Left lung (tissue), 14 donors: ENCODE measurements at places on chromosomes 2 and 18. TPM values are rescaled to one million over a fixed set of nuclear protein-coding genes. Genes with fewer than 3 reads are reported as not detected.

The TUBA4A gene
- polyA plus RNA-seq = 32.9 TPM

The KLHL41 gene
- polyA plus RNA-seq = 1.2 TPM

The KCNG2 gene
- 0.38 TPM for polyA plus RNA-seq

The GALNT13 gene
- polyA plus RNA-seq = 10.1 TPM

The OR6B2 gene
- polyA plus RNA-seq = not detected

The SLC5A7 gene
- polyA plus RNA-seq = 0.05 TPM

The LIPG gene
- polyA plus RNA-seq = 8.8 TPM

The TUBB8B gene
- polyA plus RNA-seq = 0.56 TPM

The NPPC gene
- polyA plus RNA-seq = not detected

The MALL gene
- 43.3 TPM for polyA plus RNA-seq

The SGPP2 gene
- 2.2 TPM for polyA plus RNA-seq

The ITM2C gene
- polyA plus RNA-seq = 292 TPM

The CCDC141 gene
- 3.5 TPM for polyA plus RNA-seq

The MATN3 gene
- 10.6 TPM for polyA plus RNA-seq

The CYP27A1 gene
- 28.3 TPM for polyA plus RNA-seq

The LYG2 gene
- polyA plus RNA-seq = 0.74 TPM

The RAPGEF4 gene
- polyA plus RNA-seq = 16.2 TPM

The ALK gene
- polyA plus RNA-seq = not detected
